ENCODE measurements at places on chromosomes 16 and 17.

- no peak for DNase-seq
Observed at GRCh38 chr16:69017036-69017783, 88.2 kb upstream of the HAS3 start.

- DNase-seq, result no peak
Observed at GRCh38 chr17:80796430-80796861, 195.2 kb upstream of the CHMP6 start.

GRCh38 chr16:48004141-48004695, 151.6 kb downstream of the ABCC12 start:
- no peak for DNase-seq

DNA sequence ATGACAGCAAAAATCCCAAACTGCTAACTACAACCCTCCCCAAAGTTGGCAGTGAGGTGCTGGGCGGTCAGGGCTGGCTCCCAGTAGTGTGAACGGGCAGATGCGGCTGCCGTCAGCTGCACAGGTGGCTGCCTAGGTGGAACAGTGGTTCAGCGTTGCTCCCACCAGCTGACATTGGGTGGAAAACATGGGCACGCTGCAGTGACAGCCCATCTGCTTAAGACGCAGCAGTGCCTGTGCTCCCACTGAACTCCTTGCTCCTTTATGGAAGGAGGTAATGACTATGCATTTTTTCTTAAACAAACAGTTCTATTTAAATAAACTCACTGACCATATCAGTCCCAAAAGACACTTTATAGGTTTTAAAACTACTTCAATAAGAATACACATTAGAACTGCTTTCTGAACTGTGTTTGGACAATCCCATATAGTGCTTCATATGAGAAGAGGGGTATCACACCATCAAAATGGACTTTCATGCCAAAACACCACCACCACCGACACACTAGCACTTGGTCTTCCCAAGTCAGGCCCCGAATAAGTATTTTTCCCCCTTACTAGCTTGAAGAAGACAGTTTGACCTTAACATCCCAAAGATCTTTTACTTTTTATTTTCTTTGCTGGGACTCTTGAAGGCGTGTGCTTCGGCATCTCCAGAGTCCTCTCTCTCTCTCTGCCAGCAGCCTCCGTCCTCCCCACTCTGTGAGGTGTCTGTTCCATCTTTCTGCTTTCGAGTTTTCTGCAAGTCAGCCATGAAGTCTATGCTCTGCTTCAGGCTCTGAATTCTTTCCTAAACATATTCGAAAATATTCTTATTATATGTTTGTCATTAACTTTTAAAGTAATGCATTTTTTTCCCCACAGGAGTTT, 34.4 kb downstream of the BRD7 start:
- DNase-seq, result no peak

GRCh38 chr17:66850692-66851091, 15.8 kb downstream of the CACNG5 start:
- DNase-seq, result no peak

DNA sequence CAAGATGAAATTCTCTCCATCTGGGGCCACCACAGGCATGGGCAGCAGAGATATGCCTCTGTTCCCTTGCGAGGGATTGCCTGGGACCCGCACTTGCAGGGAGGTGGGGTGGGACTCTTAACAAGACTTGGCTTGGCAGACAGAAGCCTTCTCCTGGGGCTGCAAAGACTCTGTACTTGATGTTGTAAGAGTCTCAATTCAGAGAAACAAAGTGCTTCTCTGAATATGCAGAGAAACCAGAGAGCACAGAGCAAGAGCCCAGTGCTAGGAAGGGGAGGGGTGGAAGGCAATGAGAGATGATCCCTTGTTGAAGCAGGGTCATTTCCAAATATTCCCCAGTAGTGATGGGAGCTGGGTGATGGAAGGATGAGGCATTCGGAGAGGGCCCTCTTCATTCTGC, 2.2 kb downstream of the MMP28 start:
- no peak for DNase-seq

- DNase-seq, result no peak
Observed at GRCh38 chr16:75326333-75326732, 74.9 kb upstream of the BCAR1 start.

DNA sequence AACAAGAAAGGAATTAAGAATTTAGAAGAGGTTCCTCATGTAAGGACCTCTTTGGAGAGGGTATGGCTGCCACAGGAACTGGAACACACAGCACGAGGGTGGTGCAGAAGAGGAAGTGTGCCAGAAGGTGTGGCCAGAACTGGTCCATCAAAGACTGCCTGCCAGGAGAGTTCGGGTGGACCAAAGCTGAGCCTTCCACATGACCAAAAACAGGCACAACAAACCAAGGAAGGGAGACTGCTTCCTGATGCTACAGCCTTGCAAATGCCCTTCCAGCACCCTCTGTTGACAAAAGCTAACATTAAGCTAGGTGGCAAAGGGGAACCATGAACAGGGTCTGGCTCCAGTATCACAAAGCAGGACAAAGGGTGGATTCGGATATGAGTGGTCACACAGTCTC, 125.8 kb upstream of the TMEM97 start:
- peak; percentile 24 for DNase-seq

- DNase-seq, result no peak
Observed at GRCh38 chr16:85199069-85199725, 86.9 kb upstream of the CIBAR2 start.

DNA sequence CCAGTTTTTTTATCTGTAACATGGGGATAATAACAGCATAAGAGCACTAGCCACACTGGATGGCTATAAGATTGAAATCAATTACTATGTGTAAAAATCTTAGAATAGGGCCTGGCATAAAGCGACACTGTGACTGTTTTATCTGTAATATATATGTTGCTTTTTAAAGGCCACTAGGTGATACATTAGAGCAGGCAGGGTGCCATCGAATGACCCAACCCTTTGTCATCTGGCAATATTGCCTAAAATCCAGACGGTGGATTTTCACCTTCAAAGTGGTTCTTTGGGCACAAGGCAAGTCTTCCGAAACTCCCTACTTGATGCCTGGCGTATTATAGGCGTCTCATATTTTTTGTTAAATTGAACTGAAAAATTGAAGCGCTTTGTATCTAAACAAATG, 69.1 kb downstream of the PRKCA start:
- no peak for DNase-seq

GRCh38 chr17:58333736-58334207, 5.2 kb upstream of the TSPOAP1 start:
- DNase-seq, result peak; percentile 37

Measured in CD4-positive, alpha-beta T cell treated with Interleukin-1 beta for 1 hour (primary cell).